ENCODE measurements at places on chromosomes 4 and X. TPM values are rescaled to one million over a fixed set of nuclear protein-coding genes. Genes with fewer than 3 reads are reported as not detected.

The HSFX2 gene
- 0.85 TPM for polyA plus RNA-seq

GRCh38 chrX:39820938-39821708, 276.6 kb downstream of the BCOR start:
- peak; percentile 55 for DNase-seq

GRCh38 chrX:132400706-132401105, 88.1 kb downstream of the MBNL3 start:
- no peak for DNase-seq

DNA sequence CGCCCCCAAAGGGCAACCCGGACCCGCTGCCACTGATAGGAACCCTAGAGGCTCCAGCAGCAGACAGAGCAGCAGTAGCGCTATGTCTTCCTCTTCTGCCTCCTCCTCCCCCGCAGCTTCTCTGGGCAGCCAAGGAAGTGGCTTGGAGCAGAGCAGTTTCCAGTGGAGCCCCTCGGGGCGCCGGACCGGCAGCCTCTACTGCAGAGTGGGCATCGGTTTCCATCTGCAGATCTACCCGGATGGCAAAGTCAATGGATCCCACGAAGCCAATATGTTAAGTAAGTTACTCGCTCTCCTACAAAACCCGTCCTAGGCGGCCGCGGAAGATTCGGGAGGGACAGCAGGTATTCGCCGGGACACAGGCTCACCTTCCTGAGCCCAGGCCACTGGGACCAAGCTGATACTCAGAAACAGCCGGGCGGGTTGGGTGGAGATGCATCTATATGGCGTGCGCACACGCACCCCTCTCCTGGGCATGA, 477 bp downstream of the FGF5 start:
- peak; percentile 28 for DNase-seq

- no peak for DNase-seq
These were observed 91.3 kb downstream of the PTPN13 start for GRCh38 chr4:86685401-86685800.

All from muscle of leg (tissue), 16 donors.